ENCODE measurements at places on chromosomes 7 and 10.

GRCh38 chr7:105896407-105896911 lies 20.1 kb upstream of the ATXN7L1 start:
- no peak overlapping the region for H3K27ac ChIP-seq
- H3K4me3 ChIP-seq: no peak overlapping the region
- no peak for DNase-seq
- no peaks in the 10 kb centered on the region for H3K4me1 ChIP-seq

- no peaks in the 10 kb centered on the region for H3K27me3 ChIP-seq
- peaks cover 8% of the 10 kb centered on the region for H3K4me1 ChIP-seq
- H3K27ac ChIP-seq: no peak overlapping the region
- no peak overlapping the region for H3K4me3 ChIP-seq
- DNase-seq: no peak
These were observed 49.2 kb downstream of the BTRC start for GRCh38 chr10:101403161-101403560.

- no peak overlapping the region for H3K4me3 ChIP-seq
- no peaks in the 10 kb centered on the region for H3K27me3 ChIP-seq
- DNase-seq: no peak
- H3K4me1 ChIP-seq: no peaks in the 10 kb centered on the region
These were observed 83.9 kb upstream of the SMIM30 start for GRCh38 chr7:113202284-113202683.

DNA sequence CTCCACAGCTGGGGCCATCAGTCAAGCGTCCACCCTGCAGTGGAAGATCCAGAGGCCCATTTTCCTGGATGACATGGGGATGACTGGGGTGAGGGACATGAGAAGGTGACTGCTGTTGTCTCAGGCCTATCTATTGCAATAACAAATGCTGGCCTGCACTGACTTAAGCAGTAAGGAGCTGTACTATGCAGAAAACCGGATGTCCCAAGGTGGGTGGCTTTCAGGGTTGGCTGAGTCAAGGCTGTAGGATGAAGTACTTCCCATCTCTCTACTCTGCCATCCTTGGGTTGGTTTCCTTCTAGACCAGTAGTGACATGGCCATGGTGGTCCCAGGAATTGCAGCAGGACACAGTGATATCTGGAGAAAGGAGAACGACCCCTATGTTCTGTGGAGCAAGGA lies 48.1 kb downstream of the NEURL1 start:
- no peak overlapping the region for H3K27ac ChIP-seq
- H3K4me1 ChIP-seq: peaks cover 14% of the 10 kb centered on the region
- no peak for DNase-seq
- H3K36me3 ChIP-seq: no peaks in the 10 kb centered on the region
- no peak overlapping the region for H3K4me3 ChIP-seq

GRCh38 chr10:132643709-132644526 lies 106.3 kb downstream of the INPP5A start:
- DNase-seq: no peak
- H3K27me3 ChIP-seq: no peaks in the 10 kb centered on the region
- H3K27ac ChIP-seq: peak overlapping the region; percentile 73
- H3K4me1 ChIP-seq: peaks cover 15% of the 10 kb centered on the region

GRCh38 chr10:6072215-6072934 lies 10.2 kb upstream of the IL2RA start:
- H3K27ac ChIP-seq: peak overlapping the region; percentile 95
- H3K4me1 ChIP-seq: peaks cover 61% of the 10 kb centered on the region
- DNase-seq: peak; percentile 63
- H3K36me3 ChIP-seq: peaks cover 3% of the 10 kb centered on the region
- H3K4me3 ChIP-seq: peak overlapping the region; percentile 56

GRCh38 chr7:18796216-18796615 lies 300.7 kb downstream of the HDAC9 start:
- H3K36me3 ChIP-seq: peaks cover 5% of the 10 kb centered on the region
- H3K4me1 ChIP-seq: no peaks in the 10 kb centered on the region
- H3K27me3 ChIP-seq: no peaks in the 10 kb centered on the region

- H3K36me3 ChIP-seq: peaks cover 4% of the 10 kb centered on the region
- H3K4me3 ChIP-seq: peak overlapping the region; percentile 90
- DNase-seq: no peak
These were observed 130.6 kb downstream of the SPAG6 start for GRCh38 chr10:22475651-22476600.

DNA sequence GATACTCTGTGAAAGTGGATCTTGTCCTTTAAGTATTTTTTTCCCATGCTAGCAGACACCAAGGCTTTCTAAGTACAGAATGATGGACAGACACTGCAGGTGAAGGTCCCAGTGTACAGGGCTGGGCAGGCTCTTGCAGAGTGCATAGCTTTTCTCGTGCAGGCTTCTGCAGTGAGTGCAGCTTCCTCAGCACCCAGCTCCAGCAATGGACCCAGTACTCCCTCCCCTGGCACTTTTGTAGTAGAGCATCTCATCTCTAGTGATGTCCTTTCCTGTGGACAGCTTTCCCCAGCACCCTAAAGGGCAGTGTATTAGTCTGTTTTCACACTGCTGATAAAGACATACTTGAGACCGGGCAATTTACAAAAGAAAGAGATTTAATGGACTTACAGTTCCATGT lies 104.3 kb downstream of the CUL2 start:
- no peak overlapping the region for H3K27ac ChIP-seq
- no peak overlapping the region for H3K4me3 ChIP-seq
- H3K36me3 ChIP-seq: peaks cover 4% of the 10 kb centered on the region
- no peaks in the 10 kb centered on the region for H3K4me1 ChIP-seq

DNA sequence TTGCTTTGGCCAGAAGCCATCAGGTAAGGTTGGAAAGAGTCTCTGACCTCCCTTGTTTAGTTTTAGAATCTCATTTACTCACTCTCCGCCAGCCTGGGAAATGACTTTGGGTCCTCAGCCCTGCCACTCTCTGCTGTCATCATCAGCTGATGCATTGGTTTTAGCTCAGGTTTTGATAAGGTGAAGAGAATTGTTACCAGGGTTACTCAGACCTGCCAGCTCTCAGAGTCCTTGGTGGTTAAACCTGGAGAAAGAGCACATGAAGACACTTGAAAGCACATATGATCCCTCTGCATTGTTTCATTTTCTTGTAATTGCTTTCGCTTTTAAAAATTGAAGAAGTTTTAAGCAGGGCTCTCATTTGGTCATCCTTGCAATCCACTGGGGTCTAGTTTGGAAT lies 4.0 kb upstream of the CROT start:
- H3K27ac ChIP-seq: no peak overlapping the region
- DNase-seq: no peak
- H3K36me3 ChIP-seq: peaks cover 14% of the 10 kb centered on the region
- peaks cover 25% of the 10 kb centered on the region for H3K4me1 ChIP-seq
- H3K4me3 ChIP-seq: no peak overlapping the region

DNA sequence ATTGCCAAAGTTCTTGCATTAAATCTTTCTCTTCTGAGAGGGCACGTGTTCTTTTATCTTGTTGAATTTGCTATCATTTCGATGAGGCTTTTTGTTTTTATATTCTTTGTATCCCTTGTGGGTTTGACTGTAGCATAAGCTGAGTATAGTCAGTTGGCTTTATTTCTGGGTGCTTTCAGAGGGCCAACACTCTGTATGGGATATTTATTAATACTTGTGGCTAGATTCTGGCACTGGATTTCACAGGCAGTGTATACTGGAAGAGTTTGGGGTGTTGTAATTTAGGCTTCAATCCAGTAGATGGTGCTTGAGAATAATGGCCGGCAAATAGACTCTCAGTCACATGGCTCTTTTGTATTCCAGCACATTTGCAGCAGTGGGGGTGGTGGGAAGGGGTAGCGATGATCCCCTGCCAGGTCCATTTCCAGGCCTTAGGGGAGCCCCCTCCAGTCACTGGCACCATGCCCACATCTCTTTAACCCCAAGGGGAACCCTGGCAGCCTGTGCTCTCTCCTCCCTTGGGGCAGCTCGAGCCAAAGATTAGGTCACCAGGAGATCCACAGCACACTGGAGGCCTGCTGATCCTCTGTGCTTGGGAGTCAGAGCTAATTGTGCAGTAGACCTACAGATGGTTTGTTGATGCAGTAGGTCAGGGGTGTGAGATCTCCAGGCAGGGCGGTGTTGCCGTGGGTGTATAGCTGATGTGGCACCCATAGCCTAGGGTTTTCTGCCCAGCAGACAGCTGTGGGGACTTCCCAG lies 81.8 kb downstream of the PTPN20 start:
- DNase-seq: no peak
- H3K27me3 ChIP-seq: peaks cover 23% of the 10 kb centered on the region
- H3K4me3 ChIP-seq: no peak overlapping the region
- H3K36me3 ChIP-seq: peaks cover 3% of the 10 kb centered on the region

- no peaks in the 10 kb centered on the region for H3K36me3 ChIP-seq
- DNase-seq: no peak
- no peak overlapping the region for H3K27ac ChIP-seq
- H3K4me1 ChIP-seq: no peaks in the 10 kb centered on the region
These were observed 122.1 kb downstream of the GRID1 start for GRCh38 chr10:86244297-86245014.

DNA sequence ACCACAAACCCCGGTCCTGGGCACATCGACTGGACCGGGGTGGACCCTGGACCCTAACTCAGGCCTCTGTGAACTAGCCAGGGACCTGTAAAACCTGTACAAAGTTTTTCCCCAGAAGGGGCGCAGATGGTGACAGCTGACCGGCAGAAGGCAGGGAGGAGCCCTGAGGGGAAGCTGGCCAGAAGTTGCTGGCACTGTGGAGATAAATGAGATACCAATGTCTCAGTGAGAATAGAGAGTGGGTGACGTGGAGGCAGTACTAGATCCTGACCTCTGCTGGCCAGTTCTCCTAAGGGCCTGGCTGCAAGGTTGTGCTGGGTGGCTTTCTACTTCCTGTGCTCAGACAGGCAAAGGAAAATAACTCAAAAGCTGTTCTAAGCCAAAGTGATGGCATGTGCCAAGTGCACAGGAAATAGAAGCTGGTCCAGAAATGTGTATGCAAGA lies 10.6 kb upstream of the TSPAN14 start:
- no peaks in the 10 kb centered on the region for H3K36me3 ChIP-seq
- no peak overlapping the region for H3K27ac ChIP-seq
- H3K4me3 ChIP-seq: no peak overlapping the region
- no peak for DNase-seq

- no peak overlapping the region for H3K27ac ChIP-seq
- H3K4me3 ChIP-seq: no peak overlapping the region
- no peak for DNase-seq
- no peaks in the 10 kb centered on the region for H3K36me3 ChIP-seq
- H3K27me3 ChIP-seq: peaks cover 3% of the 10 kb centered on the region
These were observed 22.9 kb downstream of the SCART1 start for GRCh38 chr10:133476641-133476990.

DNA sequence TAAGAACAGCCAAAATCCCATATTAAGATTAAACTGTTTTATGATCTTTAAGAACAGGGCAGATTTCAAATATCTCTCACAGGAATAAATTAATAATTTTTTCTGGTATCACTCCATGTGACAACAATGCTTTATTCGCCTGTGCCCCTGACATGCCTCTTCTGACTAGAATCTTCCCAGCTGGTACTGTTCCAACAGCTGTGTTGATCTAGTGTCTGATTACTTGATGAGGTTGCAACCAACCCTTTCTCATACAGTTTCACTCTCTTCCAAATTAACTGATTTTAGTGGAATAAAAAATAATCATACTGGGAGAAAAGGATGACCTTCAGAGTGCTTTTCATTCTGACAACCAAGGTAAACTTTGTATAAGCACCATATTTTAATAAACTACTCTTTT lies 151.9 kb downstream of the CHRM2 start:
- no peaks in the 10 kb centered on the region for H3K36me3 ChIP-seq
- no peaks in the 10 kb centered on the region for H3K27me3 ChIP-seq
- H3K27ac ChIP-seq: no peak overlapping the region
- no peak for DNase-seq
- no peaks in the 10 kb centered on the region for H3K4me1 ChIP-seq

GRCh38 chr7:66741710-66742049 lies 1.1 kb downstream of the RABGEF1 start:
- H3K4me3 ChIP-seq: peak overlapping the region; percentile 97
- DNase-seq: no peak
- H3K36me3 ChIP-seq: peaks cover 51% of the 10 kb centered on the region
- H3K27ac ChIP-seq: peak overlapping the region; percentile 99
- no peaks in the 10 kb centered on the region for H3K27me3 ChIP-seq
- peaks cover 28% of the 10 kb centered on the region for H3K4me1 ChIP-seq

- DNase-seq: no peak
- H3K4me1 ChIP-seq: no peaks in the 10 kb centered on the region
- no peak overlapping the region for H3K27ac ChIP-seq
- no peaks in the 10 kb centered on the region for H3K36me3 ChIP-seq
- H3K27me3 ChIP-seq: no peaks in the 10 kb centered on the region
- H3K4me3 ChIP-seq: no peak overlapping the region
These were observed 715.9 kb upstream of the LRRN3 start for GRCh38 chr7:110375068-110375467.

GRCh38 chr7:44367475-44368043 lies 42.2 kb upstream of the CAMK2B start:
- H3K4me3 ChIP-seq: no peak overlapping the region
- H3K4me1 ChIP-seq: no peaks in the 10 kb centered on the region
- DNase-seq: no peak

DNA sequence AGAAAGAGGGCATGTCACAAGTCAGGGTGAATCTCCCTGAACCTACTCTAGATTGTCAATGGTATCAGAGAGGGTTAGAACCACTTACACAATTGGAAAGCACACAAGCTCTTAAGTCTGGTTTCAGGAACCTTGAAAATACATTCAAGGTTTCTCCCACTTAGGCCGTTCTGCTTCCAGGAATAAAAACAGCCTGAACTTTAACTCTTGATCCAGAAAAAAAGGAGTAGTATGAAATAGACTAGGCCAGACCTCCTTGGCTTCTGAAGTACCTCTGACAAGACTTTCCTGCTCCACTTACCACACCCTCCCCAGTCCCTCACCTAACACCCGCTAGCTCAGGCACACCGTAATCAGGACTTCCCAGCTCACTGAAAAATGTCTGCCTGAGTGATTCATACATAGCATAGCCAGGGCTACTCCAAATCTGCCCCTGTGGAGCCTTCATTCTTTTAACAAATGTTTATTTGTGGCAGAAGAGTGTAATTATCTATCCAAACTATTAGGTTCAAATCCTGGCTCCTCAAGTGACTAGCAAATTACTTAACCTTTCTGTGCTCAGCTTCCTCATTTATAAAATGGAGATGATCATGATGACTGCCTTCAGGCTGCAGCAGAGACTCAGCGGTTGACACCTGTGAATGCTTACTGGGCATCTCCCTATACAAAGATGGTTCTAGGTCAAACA lies 30.3 kb upstream of the IL6 start:
- peak overlapping the region; percentile 51 for H3K4me3 ChIP-seq
- H3K4me1 ChIP-seq: peaks cover 85% of the 10 kb centered on the region
- peak overlapping the region; percentile 93 for H3K27ac ChIP-seq
- DNase-seq: no peak
- no peaks in the 10 kb centered on the region for H3K27me3 ChIP-seq
- peaks cover 8% of the 10 kb centered on the region for H3K36me3 ChIP-seq

DNA sequence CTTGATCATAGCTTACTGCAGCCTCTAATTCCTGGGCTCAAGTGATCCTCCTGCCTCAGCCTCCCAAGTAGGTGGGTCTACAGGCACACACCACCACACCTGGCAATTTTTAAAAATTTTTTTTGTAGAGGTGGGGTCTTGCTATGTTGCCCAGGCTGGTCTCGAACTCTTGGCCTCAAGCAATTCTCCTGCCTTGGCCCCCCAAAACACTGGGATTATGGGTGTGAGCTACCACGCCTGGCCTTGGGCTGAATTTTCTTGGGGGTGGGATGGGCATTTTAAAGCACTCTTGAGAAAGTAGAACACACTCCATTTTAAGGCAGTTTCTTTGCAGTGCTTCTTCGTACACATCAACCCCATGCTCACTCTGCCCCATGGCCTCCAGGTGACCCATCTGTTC lies 28.7 kb downstream of the TBXAS1 start:
- no peak overlapping the region for H3K27ac ChIP-seq
- peaks cover 1% of the 10 kb centered on the region for H3K36me3 ChIP-seq
- H3K27me3 ChIP-seq: no peaks in the 10 kb centered on the region
- no peak for DNase-seq
- H3K4me1 ChIP-seq: peaks cover 59% of the 10 kb centered on the region
